ENCODE measurements at places on chromosomes 4 and X. TPM values are rescaled to one million over a fixed set of nuclear protein-coding genes. Genes with fewer than 3 reads are reported as not detected.

DNA sequence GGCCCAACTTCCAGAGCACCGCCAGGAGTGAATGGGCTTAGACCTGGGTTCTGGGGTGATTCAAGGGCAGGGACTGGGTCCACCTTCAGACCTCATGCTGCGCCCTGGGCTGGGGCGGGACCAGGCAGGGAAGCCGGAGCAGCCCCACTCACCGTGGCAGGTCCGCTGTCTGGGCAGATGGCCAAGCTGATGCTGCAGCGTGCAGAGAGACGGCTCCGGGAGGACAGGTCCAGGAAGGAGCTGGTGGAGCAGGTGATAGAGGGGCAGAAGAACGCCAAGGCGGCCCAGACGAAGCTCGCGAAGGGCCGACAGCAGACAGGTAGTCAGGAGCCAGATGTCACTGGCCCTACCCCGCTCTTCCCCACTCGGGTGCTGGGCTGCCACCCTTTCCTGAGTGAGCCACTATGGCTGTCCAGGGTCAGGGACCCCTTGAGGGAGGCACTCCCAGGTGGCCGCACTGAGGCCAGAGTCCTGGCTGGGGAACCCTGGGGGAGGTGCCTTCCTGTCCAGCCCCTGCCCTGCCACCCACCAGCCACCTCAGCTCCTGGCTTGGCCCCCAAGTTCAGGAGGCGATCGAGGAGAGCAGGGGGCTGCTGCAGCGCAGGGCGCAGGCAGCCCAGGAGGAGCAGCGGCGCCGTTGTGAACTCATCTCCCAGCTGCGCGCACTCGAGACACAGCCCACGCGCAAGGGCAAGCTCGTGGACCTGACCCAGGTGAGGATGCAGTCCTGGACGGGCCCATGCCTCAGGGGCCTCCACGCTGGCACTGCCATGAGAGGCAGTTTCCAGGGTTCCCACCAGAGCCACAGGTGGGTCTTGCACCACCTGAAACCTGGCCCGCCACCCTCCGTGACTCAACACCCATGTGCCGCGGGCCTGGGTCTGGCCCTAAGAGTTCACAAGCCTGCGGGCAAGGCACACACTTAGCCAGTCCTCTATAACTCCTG is 10.1 kb upstream of the RNF4 start:
- no peak for DNase-seq

Gene SLC35A2
- 27.2 TPM for polyA plus RNA-seq

DNA sequence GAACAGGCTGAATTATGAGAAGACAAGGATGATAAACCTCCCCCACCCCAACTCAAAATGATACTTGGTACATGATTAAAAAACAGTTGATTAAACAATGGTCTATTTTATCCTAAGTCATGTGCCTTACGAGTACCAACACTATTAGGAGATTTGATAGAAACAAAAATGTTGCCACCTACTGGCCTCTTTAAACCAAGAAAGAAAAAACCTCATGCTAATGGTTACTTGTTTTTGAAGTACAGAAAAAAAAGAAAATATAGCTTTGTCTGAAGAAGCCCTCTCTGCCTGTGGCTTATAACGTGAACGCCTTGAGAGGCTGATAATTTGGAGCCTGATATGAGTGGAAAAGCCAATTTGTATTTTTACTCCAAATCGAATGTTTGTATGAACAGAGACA is 538.2 kb downstream of the DMD start:
- DNase-seq, result peak; percentile 3

Gene SMIM31
- polyA plus RNA-seq, result 0.86 TPM

Gene CCNA2
- polyA plus RNA-seq, result 49.8 TPM
